Foreskin keratinocyte (primary cell): ENCODE measurements at places on chromosomes 1 and 21. TPM values are rescaled to one million over a fixed set of nuclear protein-coding genes. Genes with fewer than 3 reads are reported as not detected.

DNA sequence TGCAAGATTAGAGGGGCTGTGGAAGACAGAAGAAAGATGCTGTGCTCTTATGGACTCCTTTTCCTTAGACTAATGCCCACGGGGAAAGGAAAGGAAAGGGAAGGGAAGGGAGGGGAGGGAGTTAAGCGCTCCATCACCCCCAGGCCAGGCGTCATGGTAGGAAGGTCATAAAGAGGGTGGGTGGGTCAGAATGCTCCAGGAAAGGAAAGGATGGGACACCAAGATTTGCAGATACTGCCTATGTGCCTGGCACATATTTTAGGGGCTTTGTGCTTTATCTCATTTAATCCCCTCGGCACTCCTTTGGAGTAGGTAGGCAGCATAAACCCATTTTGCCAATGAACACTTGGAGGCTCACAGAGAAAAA lies 41.4 kb downstream of the MAB21L3 start:
- no peak for DNase-seq

DNA sequence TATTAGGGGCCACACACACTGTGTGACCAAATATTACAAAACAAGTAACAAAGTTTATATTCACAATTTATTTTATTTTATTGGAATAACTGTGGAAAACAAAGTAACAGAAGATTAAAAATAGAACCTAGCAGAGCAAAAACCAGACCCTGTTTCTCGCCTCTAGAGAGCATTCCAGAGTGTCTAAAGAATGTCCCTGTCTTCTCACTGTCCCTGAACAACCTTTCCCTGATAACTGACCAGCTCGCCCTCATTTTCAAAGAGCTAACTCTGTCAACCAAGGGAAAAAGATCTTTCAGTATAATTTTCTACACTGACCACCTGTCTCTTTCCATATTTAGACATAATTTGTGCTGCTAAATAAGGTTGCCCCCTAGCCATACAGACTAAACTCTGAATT lies 646.9 kb downstream of the USP25 start:
- no peak for DNase-seq

GRCh38 chr1:53378932-53379661 lies 51.2 kb upstream of the LRP8 start:
- DNase-seq: no peak

DNA sequence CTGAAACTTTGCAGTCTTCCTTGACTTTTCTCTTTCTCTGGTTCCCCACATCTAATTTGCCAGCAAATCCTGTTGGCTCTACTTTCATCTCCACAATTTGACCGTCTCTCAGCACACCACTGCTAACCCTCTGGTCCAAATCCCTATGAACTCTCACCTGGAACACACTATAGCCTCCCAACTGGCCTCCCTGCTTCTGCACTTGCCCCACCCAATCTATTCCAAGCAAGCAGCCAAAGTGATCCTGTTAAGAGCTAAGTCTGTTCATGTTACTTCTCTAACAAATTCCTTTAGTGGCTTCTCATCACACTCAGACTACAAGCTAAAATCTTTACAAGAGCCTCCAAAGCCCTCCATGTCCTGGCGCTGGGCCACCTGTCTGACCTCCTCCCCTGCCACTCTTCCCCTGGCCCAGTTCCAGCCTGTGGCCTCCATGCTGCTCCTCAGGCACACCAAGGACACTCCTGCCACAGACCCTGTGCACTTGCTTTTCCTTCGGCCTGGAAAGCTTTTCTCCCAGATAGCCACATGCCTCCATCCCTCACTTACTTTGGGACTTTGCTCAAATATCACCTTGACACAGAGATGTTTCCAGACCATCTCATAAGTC lies 104.1 kb downstream of the DTL start:
- DNase-seq: no peak

DNA sequence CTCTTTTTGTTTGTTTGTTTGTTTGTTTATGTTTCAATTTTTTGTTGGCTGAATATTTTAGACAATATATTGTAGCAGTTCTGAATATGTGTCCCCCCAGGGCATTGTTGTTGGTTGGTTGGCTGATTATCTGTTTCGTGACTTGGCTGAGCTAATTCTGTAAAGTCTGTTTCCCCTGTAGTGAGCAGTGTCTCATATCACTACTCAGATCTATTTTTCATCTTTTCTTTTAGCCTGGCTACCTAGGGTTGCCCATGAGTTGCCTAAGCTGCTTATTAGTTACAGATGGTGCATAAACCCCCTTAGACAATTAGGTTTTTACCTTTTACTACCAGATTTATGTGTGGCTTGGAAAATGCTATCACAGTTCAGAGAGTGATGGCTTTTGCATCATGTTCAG lies 32.3 kb downstream of the CFAP57 start:
- DNase-seq: no peak

KIRREL1 gene
- 14.9 and 19.7 TPM in 2 replicates for polyA plus RNA-seq

DNA sequence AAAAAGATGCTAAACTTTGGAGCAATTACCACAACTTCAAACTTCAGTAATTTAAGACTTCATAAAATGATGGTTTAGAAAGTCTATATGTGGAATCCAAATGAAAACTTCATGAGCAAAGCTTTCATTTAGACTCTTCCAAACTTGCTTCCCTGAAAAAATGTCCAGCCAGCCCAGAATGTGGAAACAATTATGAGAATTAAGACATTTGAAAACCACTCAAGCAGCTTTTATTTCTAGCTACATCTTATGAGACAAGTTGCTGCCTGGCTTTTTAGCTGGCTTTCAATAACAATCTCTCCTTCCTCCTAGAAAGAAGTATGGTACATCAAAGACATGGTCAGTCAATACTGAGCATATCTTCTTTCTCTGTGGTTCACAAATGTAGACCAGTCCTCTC lies 21.8 kb downstream of the LPAR3 start:
- DNase-seq: no peak
